Aorta (tissue), 5 donors: ENCODE measurements at places on chromosomes 7 and 10.

- H3K4me3 ChIP-seq: no peak overlapping the region
- H3K36me3 ChIP-seq: no peaks in the 10 kb centered on the region
- H3K4me1 ChIP-seq: no peaks in the 10 kb centered on the region
- H3K27me3 ChIP-seq: no peaks in the 10 kb centered on the region
These were observed 211.5 kb downstream of the POM121L12 start for GRCh38 chr7:53246957-53247356.

- H3K27ac ChIP-seq: peak overlapping the region; percentile 99
- H3K27me3 ChIP-seq: no peaks in the 10 kb centered on the region
- no peaks in the 10 kb centered on the region for H3K36me3 ChIP-seq
- peak; percentile 84 for DNase-seq
- no peaks in the 10 kb centered on the region for H3K4me1 ChIP-seq
These were observed 919 bp downstream of the MAFK start for GRCh38 chr7:1531263-1531978.

DNA sequence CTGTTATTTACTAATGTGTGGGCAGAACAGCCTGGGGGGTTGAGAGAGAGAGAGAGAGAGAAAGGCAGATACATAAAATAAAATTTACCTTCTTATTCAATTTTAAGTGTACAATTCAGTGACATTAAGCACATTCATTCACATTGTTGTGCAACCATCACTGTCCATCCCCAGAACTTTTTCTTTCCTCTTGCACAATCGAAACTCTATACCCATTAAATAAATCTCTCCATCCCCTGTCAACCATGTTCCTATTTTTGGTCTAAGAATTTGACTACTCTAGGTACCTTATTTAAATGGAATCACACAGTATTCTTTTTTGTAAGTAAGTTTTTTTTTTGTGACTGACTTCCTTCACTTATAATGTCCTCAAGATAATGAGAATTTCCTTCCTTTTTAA is 181.6 kb downstream of the SND1 start:
- no peak overlapping the region for H3K4me3 ChIP-seq
- no peaks in the 10 kb centered on the region for H3K27me3 ChIP-seq

DNA sequence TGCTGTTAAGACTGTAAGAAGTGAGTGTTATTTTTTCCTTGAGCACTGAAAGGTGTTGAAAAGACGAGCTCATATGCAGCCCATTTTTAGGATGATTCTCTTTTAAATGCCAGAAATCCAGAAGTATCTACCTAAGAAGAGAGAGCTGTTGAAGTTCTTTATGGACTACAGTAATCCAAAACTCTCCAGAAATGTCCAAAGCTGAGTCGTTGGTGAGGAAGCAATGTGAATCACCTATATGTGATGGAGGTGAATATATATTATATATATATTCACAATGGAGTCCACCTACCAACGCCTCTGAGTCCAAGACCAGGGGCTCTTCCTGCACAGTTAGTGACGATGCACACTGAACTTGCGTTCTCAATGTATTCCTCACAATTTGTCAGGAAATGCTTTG is 252.7 kb upstream of the PITRM1 start:
- H3K4me1 ChIP-seq: peaks cover 1% of the 10 kb centered on the region
- H3K36me3 ChIP-seq: no peaks in the 10 kb centered on the region
- no peaks in the 10 kb centered on the region for H3K27me3 ChIP-seq

DNA sequence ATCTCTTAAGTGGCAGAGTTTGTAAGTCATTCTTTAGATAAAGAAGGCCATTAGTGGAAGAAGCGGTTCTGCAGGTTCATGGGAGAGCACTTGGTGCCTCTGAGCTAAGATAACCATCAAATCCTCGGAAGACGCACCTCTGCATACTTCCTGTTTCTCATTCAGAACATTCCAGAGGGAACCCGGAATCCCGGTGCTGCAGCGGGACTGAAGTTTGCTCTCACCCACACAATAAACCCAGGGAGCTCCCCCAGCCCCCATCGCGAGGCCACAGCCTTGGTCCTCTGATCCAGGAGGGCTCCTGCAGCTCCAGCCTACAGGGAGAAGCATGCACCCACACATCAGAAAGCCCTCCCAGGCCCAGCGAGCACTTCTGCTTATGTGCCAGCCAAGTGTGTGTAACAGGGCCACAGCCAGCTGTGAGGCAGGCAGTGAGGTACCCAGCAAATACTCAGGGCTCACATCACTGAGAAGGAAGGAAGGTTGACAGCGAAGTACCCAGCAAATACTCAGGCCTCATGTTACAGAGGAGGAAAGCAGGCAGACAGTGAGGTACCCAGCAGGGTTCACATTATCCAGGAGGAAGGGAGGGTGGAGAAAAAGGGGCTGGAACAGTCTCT is 142.4 kb downstream of the DIP2C start:
- H3K27me3 ChIP-seq: no peaks in the 10 kb centered on the region
- no peak overlapping the region for H3K27ac ChIP-seq
- no peaks in the 10 kb centered on the region for H3K36me3 ChIP-seq
- no peak overlapping the region for H3K4me3 ChIP-seq

GRCh38 chr10:15469111-15469510 is 98.0 kb upstream of the FAM171A1 start:
- no peak overlapping the region for H3K4me3 ChIP-seq
- no peaks in the 10 kb centered on the region for H3K27me3 ChIP-seq
- DNase-seq: no peak
- H3K36me3 ChIP-seq: no peaks in the 10 kb centered on the region
- H3K4me1 ChIP-seq: peaks cover 4% of the 10 kb centered on the region
- H3K27ac ChIP-seq: no peak overlapping the region

- no peaks in the 10 kb centered on the region for H3K4me1 ChIP-seq
- H3K36me3 ChIP-seq: no peaks in the 10 kb centered on the region
- no peak for DNase-seq
- no peaks in the 10 kb centered on the region for H3K27me3 ChIP-seq
- H3K4me3 ChIP-seq: no peak overlapping the region
These were observed 39.7 kb upstream of the TNKS2 start for GRCh38 chr10:91758303-91759146.

DNA sequence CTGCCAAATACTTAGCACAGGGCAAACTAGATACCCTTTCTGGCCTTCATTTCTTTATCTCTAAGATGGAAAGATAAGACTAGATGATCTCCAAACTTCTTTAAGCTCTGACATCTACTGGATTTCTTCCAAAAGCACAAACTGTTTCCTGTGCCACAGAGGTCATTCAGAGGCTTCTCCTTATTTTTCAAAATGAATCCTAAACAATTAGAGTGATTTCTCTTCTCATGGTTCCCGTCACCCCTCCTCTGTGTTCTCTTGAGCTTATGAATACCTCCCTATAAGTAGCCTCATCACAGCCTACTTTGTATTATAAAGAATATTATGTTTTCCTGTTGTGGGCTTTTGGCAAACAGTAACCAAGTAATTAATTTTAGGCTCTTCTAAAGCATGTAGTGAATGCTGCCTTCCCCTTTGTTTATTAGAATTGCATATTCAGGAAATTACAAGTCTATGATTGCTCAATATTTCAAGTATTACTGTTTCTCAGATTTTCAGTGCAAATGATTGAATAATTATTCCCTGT is 179.5 kb downstream of the REEP3 start:
- no peaks in the 10 kb centered on the region for H3K36me3 ChIP-seq
- DNase-seq: no peak
- no peaks in the 10 kb centered on the region for H3K27me3 ChIP-seq
- no peak overlapping the region for H3K27ac ChIP-seq
- no peak overlapping the region for H3K4me3 ChIP-seq
